Fibroblast of mammary gland (primary cell): ENCODE measurements at places on chromosomes 2 and 18.
A peak's percentile ranks its signal among the peaks of the same experiment; 100 is the strongest.

GRCh38 chr2:98940102-98940501, 4.1 kb upstream of the CRACDL start:
- no peak for DNase-seq

- no peak for DNase-seq
Measured at GRCh38 chr2:223161873-223162458, 110.0 kb downstream of the KCNE4 start.

DNA sequence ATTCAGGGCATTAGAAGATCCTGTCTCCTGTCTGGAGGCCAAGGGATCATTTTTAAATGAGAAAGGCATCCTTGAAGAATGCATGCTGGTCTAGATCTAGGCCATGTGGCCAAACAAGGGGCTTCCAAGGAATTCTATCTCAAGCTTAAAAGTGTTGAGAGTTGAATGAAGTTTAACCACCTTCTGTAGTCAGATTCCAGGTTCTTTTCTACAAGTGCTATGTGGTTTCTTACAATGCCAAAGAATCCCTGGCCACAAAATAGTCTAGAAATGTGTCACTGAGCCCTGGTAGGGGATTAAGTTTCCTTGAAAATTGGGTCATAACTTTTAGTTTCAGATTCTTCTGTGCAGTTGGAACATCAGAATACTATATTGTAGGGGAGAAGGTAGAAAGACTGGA, 640.7 kb upstream of the ACVR2A start:
- peak; percentile 75 for DNase-seq

DNA sequence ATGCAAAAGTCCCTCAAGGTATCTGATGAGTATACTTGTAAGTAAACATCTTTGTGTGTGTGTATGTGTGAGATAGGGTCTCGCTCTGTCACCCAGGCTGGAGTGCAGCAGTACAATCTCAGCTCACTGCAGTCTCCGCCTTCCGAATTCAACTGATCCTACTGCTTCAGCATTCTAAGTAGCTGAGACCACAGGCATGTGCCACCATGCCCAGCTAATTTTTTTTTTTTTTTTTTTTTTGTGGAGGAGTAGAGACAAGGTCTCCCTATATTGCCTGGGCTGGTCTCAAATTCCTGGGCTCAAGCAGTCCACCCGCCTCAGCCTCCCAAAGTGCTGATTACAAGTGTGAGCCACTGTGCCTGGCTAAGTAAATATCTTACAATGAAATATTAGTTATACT, 23.2 kb downstream of the ADAM17 start:
- DNase-seq, result no peak

GRCh38 chr2:9663008-9663879, 32.4 kb upstream of the YWHAQ start:
- no peak for DNase-seq
